ENCODE measurements at places on chromosomes 7 and 10.

- no peak for DNase-seq
Observed at GRCh38 chr10:24128066-24128730, 80.7 kb upstream of the KIAA1217 start.

DNA sequence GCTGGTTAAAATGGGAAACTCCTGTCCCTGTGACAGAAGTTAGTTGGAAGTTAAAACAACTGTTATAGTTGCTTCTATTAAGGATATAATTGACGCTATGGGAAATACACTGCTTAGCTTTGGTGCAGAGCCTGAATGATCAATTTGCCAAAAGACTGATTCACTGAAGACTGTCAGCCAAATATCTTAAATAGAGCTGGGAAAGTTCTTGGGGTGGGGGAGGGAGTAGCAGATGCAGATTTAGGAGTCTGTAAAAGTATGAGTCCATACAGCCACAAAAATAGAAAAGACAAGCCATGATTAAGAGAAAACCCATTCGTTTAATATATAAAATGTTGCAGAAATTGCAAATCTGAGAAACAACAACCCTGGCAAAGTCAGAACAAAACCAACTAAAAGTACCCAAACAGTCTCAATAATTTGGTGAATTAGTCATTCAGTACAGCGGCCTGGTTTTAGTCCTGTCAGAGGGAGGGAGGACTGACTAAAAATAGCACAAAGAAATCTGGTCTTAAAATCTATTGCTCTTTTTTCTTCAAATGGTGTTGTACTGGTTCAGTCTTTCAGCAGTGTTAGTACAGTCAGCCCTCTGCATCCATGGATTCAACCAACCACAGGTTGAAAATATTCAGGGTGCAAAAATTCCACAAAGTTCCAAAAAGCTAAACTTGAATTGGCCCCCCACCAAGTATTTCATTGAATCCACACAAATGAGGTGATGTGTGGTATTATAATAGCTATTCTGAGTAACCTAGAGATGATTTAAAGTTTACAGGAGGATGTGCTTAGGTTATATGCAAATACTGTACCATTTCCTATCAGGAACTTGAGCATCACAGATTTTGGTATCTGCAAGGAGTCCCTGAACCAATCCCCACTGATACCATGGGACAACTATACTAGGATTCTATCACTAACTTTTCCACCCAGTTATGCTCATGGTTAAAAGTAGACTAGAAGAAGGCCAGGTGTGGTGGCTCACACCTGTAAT is 30.0 kb downstream of the STK17A start:
- no peak for DNase-seq

- no peak for DNase-seq
Observed at GRCh38 chr7:36110584-36110983, 42.5 kb upstream of the EEPD1 start.

GRCh38 chr7:121604627-121605316 is 208.7 kb upstream of the FAM3C start:
- DNase-seq = no peak

DNA sequence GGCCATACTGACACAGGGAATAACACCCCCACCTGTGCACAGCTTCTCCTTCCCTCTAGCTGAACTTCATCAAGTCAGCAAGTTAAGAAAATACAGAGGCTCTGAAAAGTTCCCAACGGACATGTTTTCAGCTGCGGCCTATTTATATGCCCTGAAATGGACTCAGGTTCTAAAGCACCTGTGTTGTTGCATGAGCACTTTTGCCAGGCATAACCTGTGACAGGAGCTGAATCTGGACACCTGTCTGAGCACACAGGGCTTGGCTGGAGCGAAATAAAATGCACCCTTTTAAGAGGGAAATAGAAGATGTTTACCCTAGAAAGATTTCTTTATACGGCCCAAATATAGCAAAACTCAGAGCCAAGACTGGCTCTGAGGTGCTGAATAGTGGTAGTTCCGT is 46.7 kb downstream of the COBL start:
- DNase-seq = no peak

- DNase-seq = peak; percentile 2
Observed at GRCh38 chr7:103065667-103066066, 8.9 kb downstream of the FBXL13 start.

Data from NCI-H2081 (cell line).